ENCODE measurements at places on chromosomes 5 and 9. TPM values are rescaled to one million over a fixed set of nuclear protein-coding genes. Genes with fewer than 3 reads are reported as not detected.

Gene ZDHHC11
- 1.7 TPM for total RNA-seq

Gene IFNK
- not detected for total RNA-seq

Gene OLFML2A
- total RNA-seq: 243 TPM

DNA sequence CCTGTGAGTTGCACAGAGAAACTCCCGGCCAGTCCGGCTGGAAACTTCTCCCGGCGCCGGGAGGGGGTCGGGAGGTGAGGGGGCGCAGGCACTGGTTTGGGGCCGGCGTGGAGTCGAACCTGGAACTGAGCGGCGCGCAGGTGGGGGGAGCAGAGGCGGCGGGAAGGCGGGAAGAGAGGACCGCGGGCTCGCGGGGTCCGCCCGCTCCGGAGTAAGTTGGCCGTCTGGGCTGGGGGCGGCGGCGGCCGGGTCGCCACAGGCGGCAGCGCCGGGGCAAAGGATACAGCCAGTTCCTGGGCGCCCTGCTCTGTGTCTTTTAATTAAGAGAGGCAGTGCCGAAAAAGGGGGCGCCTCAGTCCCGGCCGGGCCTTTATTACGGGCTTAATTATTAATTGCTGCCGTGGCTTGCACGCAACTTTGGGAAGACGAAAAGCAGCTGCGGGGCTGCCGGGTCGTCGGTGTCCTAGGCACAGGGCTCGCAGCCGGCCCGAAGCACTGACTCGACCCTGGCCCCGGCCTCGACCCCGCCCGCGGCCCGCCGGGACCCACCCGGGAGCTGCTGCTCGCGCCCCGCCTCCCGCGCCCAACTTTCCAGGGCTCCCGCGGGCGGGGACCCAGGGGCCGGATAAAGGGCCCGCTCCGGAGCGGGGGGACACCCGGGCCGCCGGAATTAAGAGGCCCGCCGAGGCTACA, 1.1 kb downstream of the NTNG2 start:
- peaks cover 93% of the 10 kb centered on the region for H3K27me3 ChIP-seq
- no peaks in the 10 kb centered on the region for H3K36me3 ChIP-seq
- no peak overlapping the region for H3K27ac ChIP-seq
- no peak for DNase-seq

- H3K4me1 ChIP-seq: no peaks in the 10 kb centered on the region
- H3K27ac ChIP-seq: no peak overlapping the region
- no peak overlapping the region for H3K4me3 ChIP-seq
- H3K27me3 ChIP-seq: no peaks in the 10 kb centered on the region
Measured at GRCh38 chr5:128636361-128636760, 98.3 kb upstream of the FBN2 start.

Data from tibial nerve (tissue), 4 donors.